ENCODE measurements at places on chromosomes 5 and 9.

- no peaks in the 10 kb centered on the region for H3K27me3 ChIP-seq
- peaks cover 31% of the 10 kb centered on the region for H3K36me3 ChIP-seq
- H3K4me1 ChIP-seq: no peaks in the 10 kb centered on the region
- H3K4me3 ChIP-seq: peak overlapping the region; percentile 10
- no peak for DNase-seq
Observed at GRCh38 chr5:80082281-80082680, 47.1 kb downstream of the THBS4 start.

DNA sequence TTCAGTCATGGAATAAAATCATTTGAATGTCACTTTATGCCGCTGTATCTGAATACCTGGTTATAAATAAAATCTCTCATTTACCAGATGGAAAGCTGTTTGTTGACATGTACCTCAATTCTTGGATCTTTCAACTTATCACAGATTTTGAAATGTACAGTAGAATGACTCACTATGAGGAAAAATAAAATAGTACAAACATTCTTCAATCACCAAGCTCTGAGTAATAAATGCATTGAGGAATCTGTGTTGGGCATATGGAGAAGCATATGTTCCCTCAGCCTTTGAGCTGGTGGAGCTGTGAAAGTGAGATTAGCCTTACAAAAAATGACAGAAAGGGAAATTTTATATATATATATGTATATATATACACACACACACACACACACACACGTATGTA lies 175.4 kb downstream of the KIAA0825 start:
- no peaks in the 10 kb centered on the region for H3K36me3 ChIP-seq
- no peaks in the 10 kb centered on the region for H3K4me1 ChIP-seq
- no peak for DNase-seq
- H3K4me3 ChIP-seq: no peak overlapping the region
- no peak overlapping the region for H3K27ac ChIP-seq

GRCh38 chr5:74510476-74511075 lies 130.0 kb downstream of the ENC1 start:
- DNase-seq: no peak
- no peaks in the 10 kb centered on the region for H3K36me3 ChIP-seq
- no peak overlapping the region for H3K4me3 ChIP-seq
- H3K27me3 ChIP-seq: no peaks in the 10 kb centered on the region

- no peak overlapping the region for H3K27ac ChIP-seq
- H3K4me3 ChIP-seq: no peak overlapping the region
- H3K36me3 ChIP-seq: no peaks in the 10 kb centered on the region
- H3K4me1 ChIP-seq: no peaks in the 10 kb centered on the region
- no peaks in the 10 kb centered on the region for H3K27me3 ChIP-seq
Observed at GRCh38 chr5:143605403-143606005, 202.0 kb upstream of the NR3C1 start.

DNA sequence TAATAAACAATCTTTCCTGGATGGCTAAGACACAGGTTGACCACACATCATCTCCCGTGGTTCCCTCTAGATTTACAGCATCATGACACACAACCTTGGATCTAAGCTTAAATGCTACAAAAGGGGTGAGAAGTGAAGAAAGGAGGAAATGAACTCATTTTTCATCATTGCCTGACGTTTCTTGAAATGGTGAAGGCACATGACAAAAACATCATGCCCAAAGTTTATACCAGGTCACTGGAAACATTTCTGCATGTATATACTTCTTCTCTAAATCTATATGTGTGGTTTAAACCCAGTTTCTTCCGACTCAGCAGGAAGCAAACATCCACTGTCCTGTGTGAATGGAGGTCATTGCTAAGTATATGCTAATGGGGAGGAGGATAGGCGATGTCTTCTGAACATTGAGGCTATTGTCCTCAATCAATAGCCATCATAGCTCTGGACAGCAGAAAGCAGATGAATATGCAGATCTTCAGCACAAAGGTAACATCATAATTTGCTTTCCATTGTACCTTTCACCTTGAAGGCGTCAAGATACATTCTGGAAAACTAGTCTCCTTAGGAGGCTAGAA lies 137.4 kb downstream of the MED27 start:
- no peak overlapping the region for H3K4me3 ChIP-seq
- no peak for DNase-seq
- no peak overlapping the region for H3K27ac ChIP-seq
- H3K27me3 ChIP-seq: no peaks in the 10 kb centered on the region
- no peaks in the 10 kb centered on the region for H3K4me1 ChIP-seq

DNA sequence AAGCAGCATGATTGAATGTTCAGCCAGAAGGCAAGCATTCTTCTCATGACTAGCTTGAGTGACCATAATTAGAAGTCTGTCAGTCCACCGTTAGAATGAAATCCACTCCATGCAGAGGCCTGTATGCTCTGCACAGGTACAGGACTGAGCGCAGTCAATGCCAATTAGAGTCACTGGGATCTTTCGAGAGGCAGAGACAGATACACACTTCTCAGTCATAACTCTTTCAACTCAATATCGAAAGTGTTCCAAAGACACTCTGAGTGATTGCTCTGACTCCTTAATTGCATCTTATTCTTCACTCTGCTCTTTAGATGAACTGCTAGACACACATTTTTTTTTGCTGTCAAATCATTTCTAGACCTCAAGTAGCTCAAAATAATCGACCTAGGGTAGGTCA lies 203.6 kb downstream of the GABRB2 start:
- H3K4me1 ChIP-seq: no peaks in the 10 kb centered on the region
- H3K27me3 ChIP-seq: no peaks in the 10 kb centered on the region
- H3K36me3 ChIP-seq: no peaks in the 10 kb centered on the region
- H3K27ac ChIP-seq: no peak overlapping the region
- DNase-seq: no peak

GRCh38 chr5:59362438-59362837 lies 531.1 kb downstream of the PDE4D start:
- no peaks in the 10 kb centered on the region for H3K4me1 ChIP-seq
- DNase-seq: no peak
- no peak overlapping the region for H3K27ac ChIP-seq

DNA sequence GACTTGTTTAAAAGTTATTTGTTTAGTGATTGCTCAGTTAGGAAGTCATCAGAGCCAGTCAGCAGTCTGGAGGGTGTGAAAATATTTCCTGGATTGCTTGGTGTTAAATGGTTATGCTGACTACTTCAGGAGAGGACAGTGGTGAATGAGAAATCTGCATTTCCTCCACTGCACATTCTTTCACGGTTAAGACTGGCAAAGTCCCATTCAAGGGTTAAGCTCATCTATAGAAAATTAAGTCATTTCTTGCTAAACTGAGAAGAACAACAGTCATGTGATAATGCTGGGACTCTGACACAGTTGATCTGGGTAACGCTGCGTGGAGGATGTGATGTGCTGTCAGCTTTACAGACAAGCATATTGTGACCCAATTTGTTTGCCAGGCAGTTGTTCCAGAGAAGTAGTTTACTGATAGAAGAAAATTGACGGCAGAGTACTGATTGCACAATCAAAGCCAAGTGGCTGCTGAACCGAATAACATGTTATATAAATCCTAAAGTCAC lies 80.4 kb downstream of the GRAMD2B start:
- no peak for DNase-seq
- peak overlapping the region; percentile 84 for H3K27ac ChIP-seq
- H3K4me1 ChIP-seq: no peaks in the 10 kb centered on the region
- no peak overlapping the region for H3K4me3 ChIP-seq

DNA sequence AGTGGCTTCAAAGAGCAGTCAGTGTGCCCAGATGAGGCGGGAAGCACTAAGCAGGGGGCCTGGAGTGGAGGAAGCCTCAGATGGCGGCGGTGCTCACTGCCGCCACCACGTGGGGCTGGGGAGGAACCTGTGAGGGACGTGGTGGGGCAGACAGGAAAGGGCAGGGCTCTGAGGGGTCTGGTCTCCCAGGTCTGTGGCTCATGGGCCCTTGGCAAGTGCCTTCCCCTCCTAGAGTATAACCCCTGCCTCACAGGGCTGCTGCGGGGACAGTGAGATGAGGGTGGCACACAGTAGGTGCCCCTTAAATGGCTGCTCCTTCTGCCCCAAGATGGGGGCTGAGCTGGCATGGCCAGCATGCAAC lies 26.6 kb downstream of the NR5A1 start:
- no peaks in the 10 kb centered on the region for H3K4me1 ChIP-seq
- DNase-seq: no peak
- H3K27ac ChIP-seq: no peak overlapping the region
- no peak overlapping the region for H3K4me3 ChIP-seq
- peaks cover 82% of the 10 kb centered on the region for H3K27me3 ChIP-seq

GRCh38 chr9:34158362-34158869 lies 20.4 kb upstream of the UBAP1 start:
- H3K27ac ChIP-seq: no peak overlapping the region
- no peak for DNase-seq
- no peaks in the 10 kb centered on the region for H3K4me1 ChIP-seq
- H3K27me3 ChIP-seq: no peaks in the 10 kb centered on the region
- H3K4me3 ChIP-seq: no peak overlapping the region

DNA sequence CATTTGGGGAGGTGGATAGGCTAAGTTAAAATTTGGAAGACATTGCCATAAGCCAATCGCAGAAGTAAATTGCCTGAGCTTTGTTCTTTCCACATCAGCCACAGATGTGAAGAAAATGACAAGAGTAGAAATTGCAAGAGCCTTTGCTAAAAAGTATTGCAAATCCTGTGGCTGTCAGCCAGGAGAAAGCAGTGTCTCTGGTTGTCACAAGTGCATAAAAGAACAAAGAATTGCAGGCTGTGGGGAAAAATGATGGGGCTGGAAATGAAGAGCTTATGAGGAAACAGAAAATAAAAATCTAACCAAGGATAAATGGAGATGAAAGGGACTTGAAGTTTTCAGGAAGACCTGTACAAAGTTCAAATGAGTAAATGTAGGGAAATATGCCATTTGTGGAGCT lies 344.8 kb downstream of the CSNK1G3 start:
- H3K4me3 ChIP-seq: no peak overlapping the region
- no peaks in the 10 kb centered on the region for H3K36me3 ChIP-seq
- no peak for DNase-seq
- no peaks in the 10 kb centered on the region for H3K4me1 ChIP-seq

DNA sequence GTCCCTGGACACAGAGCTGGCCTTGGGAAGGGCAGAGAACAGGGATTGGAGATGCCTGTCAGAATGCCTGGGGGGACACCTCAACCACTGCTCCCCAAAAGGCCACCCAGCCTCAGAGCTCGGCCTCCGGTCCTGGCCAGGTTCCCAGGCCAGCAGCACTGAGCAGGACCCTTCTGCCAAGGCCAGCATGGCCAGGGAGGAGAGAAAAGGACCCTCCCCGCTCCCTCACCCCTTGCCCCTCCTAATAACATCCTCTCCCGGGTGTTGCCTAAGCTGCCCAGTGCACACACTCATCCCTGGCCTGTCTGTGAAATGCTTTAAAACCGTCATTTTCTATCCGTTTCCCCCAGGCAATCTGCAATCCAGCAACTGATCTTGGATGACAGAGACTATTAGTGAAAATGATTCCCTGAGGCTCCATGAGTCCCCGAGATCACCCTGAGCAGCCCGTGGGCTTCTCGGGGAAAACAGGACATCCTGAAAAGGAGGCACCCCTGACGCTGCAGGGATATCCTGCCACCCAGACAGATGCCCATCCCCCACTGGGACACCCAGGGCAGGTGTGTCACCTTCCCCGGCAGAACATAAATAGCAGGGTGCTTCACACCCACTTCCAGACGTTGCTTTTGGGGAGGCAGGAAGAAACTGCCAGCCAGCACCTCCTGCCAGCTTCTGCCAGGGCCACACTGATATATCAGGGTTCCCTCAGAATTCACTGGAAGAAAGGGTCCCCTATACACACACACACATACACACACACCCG lies 75.3 kb downstream of the ADAMTS2 start:
- DNase-seq: peak; percentile 5
- H3K27me3 ChIP-seq: no peaks in the 10 kb centered on the region
- H3K36me3 ChIP-seq: no peaks in the 10 kb centered on the region
- no peak overlapping the region for H3K4me3 ChIP-seq

GRCh38 chr5:173826086-173826427 lies 62.1 kb upstream of the CPEB4 start:
- no peaks in the 10 kb centered on the region for H3K27me3 ChIP-seq
- H3K36me3 ChIP-seq: no peaks in the 10 kb centered on the region
- no peak for DNase-seq
- no peaks in the 10 kb centered on the region for H3K4me1 ChIP-seq
- no peak overlapping the region for H3K4me3 ChIP-seq

DNA sequence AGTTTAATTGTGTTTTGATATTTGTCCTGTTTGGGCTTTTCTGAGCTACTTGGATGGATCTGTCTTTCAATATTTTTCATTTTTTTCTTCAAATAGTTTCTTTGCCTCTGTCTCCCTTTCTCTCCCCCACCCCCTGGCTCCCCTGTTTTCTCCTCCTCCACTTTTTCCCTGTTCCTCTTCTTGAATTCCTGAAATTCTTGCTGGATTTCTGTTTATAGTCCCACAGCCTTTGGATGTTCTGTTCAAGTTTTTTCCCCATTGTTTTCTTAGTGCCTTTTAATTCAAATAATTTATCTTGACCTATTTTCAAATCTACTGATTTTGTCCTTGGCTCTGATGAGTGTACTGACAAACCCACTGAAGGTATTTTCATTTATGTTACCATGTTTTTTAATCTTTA lies 113.0 kb downstream of the VPS13A start:
- H3K4me3 ChIP-seq: no peak overlapping the region
- H3K36me3 ChIP-seq: no peaks in the 10 kb centered on the region
- H3K4me1 ChIP-seq: no peaks in the 10 kb centered on the region
- no peaks in the 10 kb centered on the region for H3K27me3 ChIP-seq
- no peak for DNase-seq

GRCh38 chr9:4799033-4799430 lies 6.3 kb downstream of the RCL1 start:
- no peaks in the 10 kb centered on the region for H3K27me3 ChIP-seq
- no peak for DNase-seq
- no peak overlapping the region for H3K4me3 ChIP-seq

- H3K4me1 ChIP-seq: peaks cover 32% of the 10 kb centered on the region
- no peak overlapping the region for H3K27ac ChIP-seq
- no peak overlapping the region for H3K4me3 ChIP-seq
Observed at GRCh38 chr5:65938256-65938655, 11.9 kb downstream of the ERBIN start.

DNA sequence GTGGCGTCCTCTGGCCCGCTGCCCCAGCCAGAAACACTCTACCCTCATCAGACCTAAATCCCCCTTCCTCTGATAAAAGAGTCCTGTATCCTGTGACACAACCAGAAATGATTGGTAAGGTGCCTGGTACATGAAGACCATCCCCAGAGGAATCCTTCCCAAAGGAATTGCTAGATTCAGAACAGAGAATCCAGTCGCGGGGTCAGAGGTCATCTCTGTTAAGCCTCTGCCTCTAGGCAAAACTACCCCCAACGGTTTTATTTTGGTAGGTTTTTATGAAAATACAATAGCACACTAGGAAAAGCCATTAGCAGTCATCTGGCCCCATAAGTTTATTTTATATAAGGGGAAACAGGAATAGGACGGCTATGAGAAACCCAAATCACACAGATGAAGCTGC lies 102.4 kb upstream of the HAND1 start:
- no peaks in the 10 kb centered on the region for H3K4me1 ChIP-seq
- H3K36me3 ChIP-seq: no peaks in the 10 kb centered on the region
- no peak overlapping the region for H3K27ac ChIP-seq
- H3K4me3 ChIP-seq: no peak overlapping the region
- no peak for DNase-seq
- peaks cover 22% of the 10 kb centered on the region for H3K27me3 ChIP-seq
